ENCODE measurements at places on chromosomes 7 and 10. TPM values are rescaled to one million over a fixed set of nuclear protein-coding genes. Genes with fewer than 3 reads are reported as not detected.

DNA sequence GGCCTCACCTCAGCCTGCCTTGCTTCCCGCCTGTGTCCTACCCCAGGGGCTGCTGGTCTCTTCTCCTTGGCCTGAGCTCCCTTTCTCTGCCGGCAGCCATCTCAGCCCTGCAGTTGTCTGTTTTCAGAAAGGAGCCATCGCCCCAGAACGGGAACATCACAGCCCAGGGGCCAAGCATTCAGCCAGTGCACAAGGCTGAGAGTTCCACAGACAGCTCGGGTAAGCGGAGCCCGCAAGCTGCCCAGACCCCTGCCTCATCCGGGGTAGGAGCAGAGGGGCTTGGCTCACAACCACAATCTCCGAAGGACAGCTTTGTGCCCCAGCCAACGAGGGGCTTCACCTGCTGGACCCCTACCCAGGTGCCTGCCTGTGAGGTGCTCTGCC, 5.3 kb upstream of the DEPP1 start:
- peaks cover 18% of the 10 kb centered on the region for H3K4me1 ChIP-seq
- H3K36me3 ChIP-seq = no peaks in the 10 kb centered on the region
- no peak overlapping the region for H3K4me3 ChIP-seq

- peaks cover 15% of the 10 kb centered on the region for H3K36me3 ChIP-seq
- DNase-seq = no peak
- H3K27ac ChIP-seq = peak overlapping the region; percentile 75
- H3K4me3 ChIP-seq = peak overlapping the region; percentile 40
Measured at GRCh38 chr10:6267941-6268340, 65.2 kb downstream of the PFKFB3 start.

GRCh38 chr10:116099023-116099420, 174.0 kb downstream of the GFRA1 start:
- no peaks in the 10 kb centered on the region for H3K27me3 ChIP-seq
- H3K27ac ChIP-seq = no peak overlapping the region
- DNase-seq = no peak
- H3K4me3 ChIP-seq = no peak overlapping the region
- H3K36me3 ChIP-seq = no peaks in the 10 kb centered on the region

DNA sequence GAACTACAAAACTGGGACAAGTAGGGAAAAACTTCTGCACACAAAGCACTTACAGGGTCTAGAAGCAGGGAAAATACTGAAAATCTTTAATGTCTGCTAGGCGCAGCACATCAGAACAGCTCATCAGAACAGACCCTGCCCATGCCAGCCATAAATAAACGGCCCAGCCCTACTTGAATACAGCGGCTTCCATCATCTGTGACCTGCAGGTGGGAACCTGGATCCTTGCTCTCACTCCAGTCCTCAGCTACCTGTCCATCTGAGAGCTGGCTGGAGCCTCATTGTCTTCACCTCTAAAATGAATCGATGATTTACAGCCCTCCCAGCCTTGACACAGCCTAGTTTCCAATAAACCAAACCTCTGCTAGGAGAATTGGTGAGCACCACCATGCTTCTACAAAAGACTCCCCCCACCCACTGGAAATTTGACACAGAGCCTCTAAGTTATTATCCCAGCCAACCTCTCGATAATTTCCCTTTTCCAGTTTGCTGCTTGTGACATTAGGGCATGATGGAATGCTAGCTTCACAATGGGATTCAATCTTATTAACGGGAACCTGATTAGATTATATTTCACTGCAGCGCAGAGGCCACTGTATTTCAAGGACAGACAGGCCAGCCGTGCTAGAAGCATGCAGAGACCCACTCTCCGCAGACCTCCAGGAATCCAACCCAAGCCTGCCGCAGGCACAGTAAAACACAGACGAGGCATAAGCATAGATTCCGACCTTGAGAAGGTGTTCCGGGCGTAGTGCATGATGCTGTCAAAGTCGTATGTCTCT, 61.6 kb upstream of the OPALIN start:
- H3K36me3 ChIP-seq = no peaks in the 10 kb centered on the region
- peaks cover 16% of the 10 kb centered on the region for H3K27me3 ChIP-seq
- DNase-seq = no peak
- no peaks in the 10 kb centered on the region for H3K4me1 ChIP-seq

GRCh38 chr7:12685550-12685949, 1.9 kb upstream of the ARL4A start:
- peak overlapping the region; percentile 91 for H3K4me3 ChIP-seq
- H3K27ac ChIP-seq = peak overlapping the region; percentile 77
- peak; percentile 79 for DNase-seq
- H3K4me1 ChIP-seq = peaks cover 27% of the 10 kb centered on the region
- no peaks in the 10 kb centered on the region for H3K36me3 ChIP-seq

GRCh38 chr10:66336791-66337190, 589.0 kb upstream of the LRRTM3 start:
- H3K27me3 ChIP-seq = no peaks in the 10 kb centered on the region
- DNase-seq = no peak
- no peaks in the 10 kb centered on the region for H3K36me3 ChIP-seq
- H3K4me3 ChIP-seq = no peak overlapping the region

DNA sequence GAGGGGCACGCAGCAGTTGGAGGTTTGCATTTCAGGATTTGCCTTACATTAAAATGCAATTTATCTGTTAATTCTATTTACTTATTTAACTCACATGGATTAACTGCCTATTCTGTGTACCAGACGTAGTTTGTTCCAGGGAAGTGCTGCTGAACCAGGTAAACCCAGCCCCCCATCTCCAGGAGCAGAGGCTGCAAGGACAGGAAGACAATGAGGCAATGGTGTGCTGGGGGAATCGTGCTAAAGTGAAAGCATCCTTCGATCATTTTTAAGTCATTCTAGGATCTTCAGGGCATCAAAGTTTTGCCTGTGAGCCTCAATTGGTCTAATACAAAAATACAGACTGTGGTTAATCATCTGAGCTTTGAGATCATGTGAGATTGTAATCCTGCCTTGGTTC, 166.4 kb downstream of the DNAJB6 start:
- peak; percentile 73 for DNase-seq
- peak overlapping the region; percentile 78 for H3K4me3 ChIP-seq
- H3K27me3 ChIP-seq = peaks cover 17% of the 10 kb centered on the region
- peaks cover 22% of the 10 kb centered on the region for H3K4me1 ChIP-seq
- H3K27ac ChIP-seq = peak overlapping the region; percentile 87
- H3K36me3 ChIP-seq = no peaks in the 10 kb centered on the region

DNA sequence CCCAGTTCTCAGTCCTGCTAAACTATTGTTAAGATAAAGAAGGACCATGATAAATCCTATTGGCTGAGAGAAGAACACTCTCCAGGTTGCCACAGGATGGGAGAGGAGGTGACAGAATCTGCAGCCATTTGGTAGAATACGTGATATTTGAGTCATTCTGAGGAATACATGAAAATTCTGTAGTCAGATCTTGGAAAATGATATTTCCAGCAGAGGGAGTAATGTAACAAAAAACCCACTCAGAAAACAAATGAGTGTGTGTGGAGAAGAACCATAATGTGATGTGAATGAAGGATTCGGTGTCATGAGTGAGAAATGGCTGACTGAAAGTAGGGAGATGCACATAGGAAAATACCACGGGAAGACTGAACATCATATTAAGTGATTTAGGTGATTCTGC, 128.5 kb upstream of the PFKP start:
- H3K4me3 ChIP-seq = no peak overlapping the region
- peaks cover 28% of the 10 kb centered on the region for H3K27me3 ChIP-seq
- H3K4me1 ChIP-seq = no peaks in the 10 kb centered on the region
- no peaks in the 10 kb centered on the region for H3K36me3 ChIP-seq

DNA sequence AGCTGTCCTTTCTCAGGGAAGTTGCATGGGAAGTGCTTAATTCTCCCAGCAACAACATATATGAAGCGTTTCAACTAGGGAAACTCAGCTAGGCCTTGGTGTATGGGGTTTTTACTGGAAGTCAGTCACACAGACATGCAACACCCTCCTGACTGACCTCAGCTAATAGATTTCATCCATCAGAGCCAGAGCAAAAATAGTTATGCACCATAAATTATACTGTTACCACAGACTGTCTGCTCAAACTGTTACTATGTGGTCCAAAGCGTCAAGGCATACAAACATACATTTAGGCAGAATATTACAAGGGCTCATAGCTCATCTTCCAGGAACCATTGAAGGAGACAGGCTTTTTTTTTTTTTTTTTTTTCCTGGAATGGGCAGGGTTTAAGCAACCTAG, 417.9 kb downstream of the ANKRD7 start:
- H3K4me1 ChIP-seq = no peaks in the 10 kb centered on the region
- DNase-seq = no peak
- H3K36me3 ChIP-seq = no peaks in the 10 kb centered on the region
- no peaks in the 10 kb centered on the region for H3K27me3 ChIP-seq

DNA sequence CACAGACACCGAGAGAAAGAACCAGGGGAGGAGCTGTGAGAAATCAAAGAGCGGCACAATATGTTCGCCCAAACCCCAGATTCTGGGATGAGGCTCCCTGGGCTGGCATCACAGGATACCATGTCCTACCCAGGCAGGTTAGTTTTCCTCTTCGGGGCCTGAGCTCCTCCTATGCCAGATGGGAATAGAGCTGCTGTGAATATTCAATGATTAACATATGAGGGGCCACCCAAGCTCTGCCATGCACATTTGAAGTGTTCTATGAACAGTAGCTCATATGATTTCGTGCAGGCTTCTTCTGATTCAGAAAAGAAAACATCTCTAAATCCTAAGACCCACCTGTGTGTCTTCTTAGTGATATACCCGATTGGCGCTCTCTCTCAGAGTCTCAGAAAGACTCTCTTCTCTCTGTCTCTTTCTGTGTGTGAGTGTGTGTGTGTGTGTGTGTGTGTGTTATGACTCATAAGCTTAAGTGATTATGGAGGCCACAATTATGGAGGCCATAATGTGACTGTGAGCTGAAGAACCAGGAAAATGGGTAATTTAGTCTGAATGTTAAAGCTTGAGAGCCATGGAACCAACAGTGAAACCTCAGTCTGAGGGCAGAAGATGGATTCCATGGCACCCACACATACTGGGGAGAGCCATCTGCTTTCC, 220.5 kb downstream of the KLF6 start:
- peaks cover 4% of the 10 kb centered on the region for H3K36me3 ChIP-seq
- peaks cover 12% of the 10 kb centered on the region for H3K4me1 ChIP-seq
- DNase-seq = no peak
- peak overlapping the region; percentile 61 for H3K27ac ChIP-seq

- no peak for DNase-seq
- no peaks in the 10 kb centered on the region for H3K4me1 ChIP-seq
- H3K36me3 ChIP-seq = no peaks in the 10 kb centered on the region
- no peaks in the 10 kb centered on the region for H3K27me3 ChIP-seq
- no peak overlapping the region for H3K4me3 ChIP-seq
- H3K27ac ChIP-seq = no peak overlapping the region
Measured at GRCh38 chr10:76168437-76168836, 737.0 kb downstream of the LRMDA start.

DNA sequence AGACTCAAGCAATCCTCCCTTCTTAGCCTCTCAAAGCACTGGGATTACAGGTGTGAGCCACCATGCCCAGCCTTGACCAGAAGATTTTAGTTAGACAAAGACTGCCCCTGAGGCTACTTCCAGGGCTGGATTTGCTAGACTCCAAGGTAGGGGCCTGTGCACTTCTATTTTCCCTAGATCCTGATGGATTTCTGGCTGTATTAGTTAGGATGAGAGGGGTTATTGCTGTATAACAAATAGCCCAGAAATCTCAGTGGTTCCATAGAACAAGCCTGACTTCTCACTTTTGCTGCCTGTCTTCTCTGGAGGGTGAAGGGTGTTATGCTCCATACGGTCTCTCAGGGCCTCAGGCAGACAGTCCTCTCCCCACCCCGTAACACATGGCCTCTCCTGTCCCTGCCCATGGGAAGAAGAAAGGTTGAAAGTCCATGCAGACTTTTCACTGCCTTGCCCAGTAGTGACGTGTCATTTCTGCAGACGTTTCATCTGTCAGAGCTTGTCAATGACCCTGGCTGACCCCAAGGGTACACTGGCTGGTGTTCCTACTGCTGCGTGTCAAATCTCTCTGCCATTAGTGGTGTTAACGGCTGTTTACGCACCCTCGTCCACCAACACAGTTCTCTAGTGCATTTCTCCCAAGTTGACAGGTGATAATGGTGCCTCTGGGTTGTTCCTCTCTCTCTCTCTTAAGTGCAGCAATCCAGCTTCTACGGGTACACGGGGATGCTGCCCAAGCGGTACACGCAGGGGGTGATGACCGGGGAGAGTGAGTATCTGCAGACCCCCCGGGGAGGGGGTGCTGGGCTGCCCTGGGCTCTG, 11.6 kb downstream of the SLC29A4 start:
- no peak for DNase-seq
- H3K36me3 ChIP-seq = no peaks in the 10 kb centered on the region
- H3K27me3 ChIP-seq = peaks cover 26% of the 10 kb centered on the region
- H3K4me3 ChIP-seq = no peak overlapping the region

GRCh38 chr10:3213758-3214515, 41.4 kb upstream of the PITRM1 start:
- no peaks in the 10 kb centered on the region for H3K4me1 ChIP-seq
- no peak overlapping the region for H3K27ac ChIP-seq
- H3K27me3 ChIP-seq = peaks cover 37% of the 10 kb centered on the region

DNA sequence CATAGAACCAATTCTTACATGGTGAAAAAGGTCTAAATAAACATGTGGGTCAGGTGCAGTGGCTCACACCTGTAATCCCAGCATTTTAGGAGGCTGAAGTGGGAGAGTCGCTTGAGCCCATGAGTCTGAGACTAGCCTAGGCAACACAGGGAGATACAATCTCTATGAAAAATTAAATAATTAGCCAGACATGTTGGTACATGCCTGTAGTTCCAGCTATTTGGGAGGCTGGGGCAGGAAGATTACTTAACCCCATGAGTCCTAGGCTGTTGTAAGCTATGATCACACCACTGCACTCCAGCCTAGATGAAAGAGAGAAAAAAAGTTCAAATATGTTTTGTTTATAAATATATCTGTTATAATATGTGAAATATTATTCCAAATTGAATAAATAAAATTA, 643.6 kb downstream of the IPMK start:
- H3K4me3 ChIP-seq = no peak overlapping the region
- no peak for DNase-seq
- H3K4me1 ChIP-seq = no peaks in the 10 kb centered on the region
- H3K36me3 ChIP-seq = no peaks in the 10 kb centered on the region
- no peak overlapping the region for H3K27ac ChIP-seq
- no peaks in the 10 kb centered on the region for H3K27me3 ChIP-seq

DNA sequence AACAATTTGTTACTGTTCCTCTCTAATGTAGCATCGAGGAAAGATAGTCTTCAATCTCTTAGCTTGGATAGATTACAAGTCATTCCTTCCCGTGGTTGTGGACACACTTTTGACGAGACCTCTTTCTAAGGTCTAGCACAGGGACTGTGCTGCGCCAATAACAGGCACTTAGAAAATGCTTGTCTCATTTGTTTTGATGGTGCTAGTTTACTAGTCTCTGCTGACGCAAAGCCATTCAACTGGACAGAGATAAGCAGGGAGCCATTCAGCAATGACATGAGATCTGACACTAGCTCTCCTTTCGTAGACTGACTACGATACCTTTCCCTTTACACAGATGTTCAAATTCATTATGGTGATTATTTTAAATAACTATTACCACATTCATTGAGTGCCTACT, 6.4 kb upstream of the JAZF1 start:
- H3K27ac ChIP-seq = no peak overlapping the region
- H3K27me3 ChIP-seq = peaks cover 63% of the 10 kb centered on the region
- peaks cover 4% of the 10 kb centered on the region for H3K4me1 ChIP-seq
- H3K36me3 ChIP-seq = no peaks in the 10 kb centered on the region
- H3K4me3 ChIP-seq = no peak overlapping the region
- DNase-seq = no peak

- DNase-seq = no peak
- H3K27ac ChIP-seq = no peak overlapping the region
- no peak overlapping the region for H3K4me3 ChIP-seq
- H3K4me1 ChIP-seq = no peaks in the 10 kb centered on the region
Measured at GRCh38 chr10:117477211-117477947, 65.2 kb upstream of the EMX2 start.

Gene CACNA2D1
- not detected for total RNA-seq

Gene BICC1
- total RNA-seq = not detected

Gene GRM8
- not detected for total RNA-seq

Gene FKBP6
- not detected for total RNA-seq

Gene SPDYE11
- total RNA-seq = not detected

Gene IL2RA
- total RNA-seq = 989 TPM

Gene GNGT1
- not detected for total RNA-seq

Measured in activated CD4-positive, alpha-beta T cell treated with anti-CD3 and anti-CD28 coated beads, Interleukin-2, amount 10 ng/mL, durations not matched to agents 24 days and 14 days (primary cell).